ENCODE measurements at places on chromosomes 11 and 22.

- DNase-seq: no peak
These were observed 6.3 kb downstream of the SLC39A13 start for GRCh38 chr11:47414685-47415070.

DNA sequence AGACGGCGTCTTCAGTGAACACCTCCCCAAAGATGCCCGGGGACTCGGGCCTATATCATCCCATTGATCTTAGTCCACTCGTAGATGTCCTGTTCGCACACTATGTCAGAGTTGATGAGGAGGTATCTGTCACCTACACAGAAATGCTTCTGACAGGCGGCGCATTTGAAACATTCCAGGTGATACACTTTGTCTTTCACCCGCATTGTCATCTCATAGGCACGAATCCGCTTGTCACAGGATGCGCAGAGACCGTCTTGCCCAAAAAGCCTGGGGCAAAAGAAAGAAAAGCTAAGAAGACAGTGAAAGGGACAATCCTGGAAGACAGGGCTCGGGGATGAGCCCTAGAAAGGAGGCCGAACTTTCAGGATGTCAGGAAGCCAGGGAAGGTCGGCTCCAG lies 32.6 kb downstream of the LMO2 start:
- DNase-seq: no peak

DNA sequence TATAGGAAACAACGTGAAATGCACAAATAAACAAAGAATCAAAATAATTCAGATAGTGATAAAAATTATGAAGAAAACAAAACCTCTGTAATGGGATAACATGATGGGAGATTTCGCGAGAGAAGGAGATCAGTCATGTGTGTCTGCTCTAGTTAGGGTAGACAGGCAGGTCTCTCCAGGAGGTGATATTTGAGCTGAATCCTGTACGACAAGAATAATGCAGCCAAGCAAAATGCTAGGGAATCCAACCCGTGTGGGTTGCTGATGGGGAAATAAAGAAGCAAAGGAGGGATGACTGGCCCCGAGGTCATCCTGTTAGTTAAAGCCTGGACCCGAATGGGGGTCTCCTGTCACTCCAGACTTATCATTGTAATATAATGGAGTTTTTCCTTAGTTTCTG lies 16.0 kb downstream of the MAML2 start:
- DNase-seq: no peak

GRCh38 chr11:64916040-64916774 lies 802 bp downstream of the ATG2A start:
- DNase-seq: no peak

GRCh38 chr11:36432093-36432469 lies 78.0 kb downstream of the TRAF6 start:
- no peak for DNase-seq

DNA sequence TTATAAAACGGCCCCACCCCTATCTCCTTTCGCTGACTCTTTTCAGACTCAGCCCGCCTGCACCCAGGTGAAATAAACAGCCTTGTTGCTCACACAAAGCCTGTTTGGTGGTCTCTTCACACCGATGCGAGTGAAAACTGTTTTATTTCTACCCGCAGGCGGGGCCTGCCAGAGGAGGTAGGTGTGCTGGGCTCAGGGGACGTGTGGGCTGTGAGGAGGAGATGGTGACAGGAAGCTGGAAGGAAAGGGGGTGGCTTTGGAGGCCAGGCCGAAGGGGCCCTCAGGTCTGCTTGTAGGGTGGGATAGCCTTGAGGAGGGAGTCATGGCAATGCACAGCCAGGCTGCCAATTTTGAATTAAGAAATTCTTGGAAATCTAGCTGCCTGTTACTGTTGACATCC lies 21.3 kb upstream of the KRTAP5-7 start:
- DNase-seq: no peak

GRCh38 chr22:22527312-22527711 lies 7.2 kb upstream of the ZNF280A start:
- DNase-seq: no peak

DNA sequence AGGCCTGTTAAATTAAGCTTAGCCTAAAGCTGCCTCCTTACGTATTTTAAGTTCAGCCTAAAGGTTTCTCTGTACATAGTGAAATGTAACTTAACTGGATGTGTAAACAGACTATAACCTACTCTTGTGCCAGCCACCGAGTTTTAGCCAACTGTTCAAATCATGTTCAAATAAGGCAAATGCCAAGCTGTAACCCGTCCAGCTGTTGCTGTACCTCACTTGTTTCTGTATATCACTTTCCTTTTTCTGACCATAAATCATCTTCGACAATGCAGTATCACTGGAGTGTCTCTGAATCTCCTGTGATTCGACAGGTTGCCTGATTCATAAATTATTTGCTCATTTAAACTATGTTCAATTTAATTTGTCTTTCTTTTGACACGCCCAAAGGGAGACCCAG lies 4.0 kb upstream of the PLAAT5 start:
- no peak for DNase-seq

DNA sequence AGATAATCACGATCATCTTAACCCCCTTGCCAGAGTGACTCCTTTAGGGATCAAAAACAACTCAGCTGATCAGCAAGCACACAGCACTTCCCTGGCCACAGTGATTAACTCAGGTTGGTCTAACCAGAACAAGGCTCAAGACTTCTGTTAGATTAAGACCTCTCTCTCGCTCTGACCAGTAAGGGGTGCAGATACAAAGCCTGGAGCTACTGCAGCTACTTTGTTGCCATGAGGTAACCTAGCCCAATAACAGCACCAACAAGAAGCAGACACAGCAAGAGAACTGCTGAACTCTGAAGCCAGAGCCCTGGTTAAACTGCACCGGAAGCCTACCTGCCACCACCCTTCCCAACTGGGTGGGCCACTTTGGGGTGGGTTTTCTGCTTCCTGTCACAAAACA lies 42.0 kb downstream of the LINC01488 start:
- DNase-seq: no peak

DNA sequence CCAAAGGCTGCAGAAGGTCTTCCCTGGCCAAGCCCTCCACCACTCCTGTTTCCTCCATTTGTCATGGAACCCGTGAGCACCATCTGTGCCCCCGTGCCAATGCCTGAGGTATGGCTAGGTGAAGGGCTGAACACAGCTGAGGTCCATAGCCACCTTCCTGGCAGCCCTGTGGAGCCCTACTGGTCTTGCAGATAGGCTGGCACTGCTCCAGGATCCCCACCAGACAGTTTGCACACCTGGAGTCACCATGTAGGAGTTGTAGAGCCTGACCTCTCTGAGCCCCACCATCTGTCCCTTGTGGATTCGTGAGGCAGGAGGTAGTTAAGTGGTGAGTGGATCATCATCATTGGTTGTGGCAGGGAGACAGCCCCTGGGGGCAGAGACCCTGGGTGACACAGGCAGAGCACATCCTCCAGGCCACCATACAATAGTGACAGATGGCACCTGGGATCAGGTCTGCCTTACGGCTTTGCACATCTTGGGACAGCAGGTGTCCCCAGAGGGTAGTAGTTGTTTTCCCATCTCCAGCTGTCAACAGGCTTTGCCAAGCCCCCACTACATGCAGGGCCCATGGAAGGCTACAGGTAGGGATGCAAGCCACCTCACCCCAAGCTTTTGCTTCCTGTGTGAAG lies 52.5 kb upstream of the SUSD2 start:
- no peak for DNase-seq

DNA sequence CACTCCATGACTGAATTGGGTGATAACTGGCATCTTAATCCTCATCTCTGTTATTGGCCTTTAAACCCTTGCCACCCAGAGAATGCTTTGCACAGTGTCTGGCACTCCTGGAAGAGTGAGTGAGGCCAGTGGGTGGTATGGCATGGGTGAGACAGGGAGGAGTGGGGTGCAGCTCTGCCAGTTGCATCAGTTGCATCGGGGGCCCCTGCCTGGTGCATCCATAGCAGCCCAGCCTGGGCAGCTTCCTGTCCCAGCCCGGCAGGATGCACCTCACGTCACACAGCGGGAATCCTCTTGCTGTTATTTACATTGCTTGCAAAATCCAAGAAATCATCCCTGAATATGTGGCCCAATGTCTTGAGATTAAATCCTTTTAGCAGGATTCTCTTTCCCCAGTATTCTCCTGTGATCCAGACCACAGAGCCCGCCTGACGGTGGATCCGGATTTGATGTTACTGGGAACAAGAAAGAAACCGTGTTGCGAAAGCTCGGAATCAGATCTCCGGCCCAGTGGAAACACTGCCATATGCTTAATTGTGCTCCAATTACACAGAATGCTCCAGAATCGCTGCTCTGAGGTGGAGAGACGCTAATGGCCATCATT lies 37.6 kb upstream of the MN1 start:
- DNase-seq: no peak

DNA sequence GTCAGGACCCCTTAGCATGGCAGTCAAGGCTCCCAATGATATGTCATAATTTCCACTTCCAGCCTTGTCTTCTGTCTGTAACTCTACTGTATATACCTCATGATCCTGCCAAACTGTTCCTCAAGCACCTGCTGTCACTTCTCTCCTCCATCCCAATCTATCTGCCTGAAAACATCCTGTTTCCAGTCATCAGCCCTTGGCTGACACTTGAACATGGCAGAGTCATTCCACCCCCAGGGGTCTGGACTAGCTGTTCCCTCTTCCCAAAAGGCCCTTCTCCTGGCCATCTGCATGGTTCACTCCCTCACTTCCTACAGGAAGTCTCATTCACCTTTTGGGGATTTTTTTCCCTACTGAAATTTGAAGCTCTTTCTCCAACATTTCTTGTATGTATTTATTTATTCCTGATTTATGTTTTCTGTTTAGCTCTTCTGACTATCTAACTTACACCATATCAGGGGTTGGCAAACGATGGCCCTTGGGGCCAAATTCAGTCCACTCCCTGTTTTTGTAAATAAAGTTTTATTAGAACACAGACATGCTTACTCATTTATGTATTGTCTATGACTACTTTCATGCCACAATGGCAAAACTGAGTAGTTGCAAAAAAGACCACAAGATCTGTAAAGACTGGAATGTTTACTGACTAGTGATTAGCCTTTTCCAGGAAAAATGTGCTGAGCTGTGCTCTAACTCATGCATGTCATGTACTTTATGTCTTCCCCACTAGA lies 278.4 kb downstream of the KIRREL3 start:
- no peak for DNase-seq
